ENCODE measurements at places on chromosomes 12 and 14.
A peak's percentile ranks its signal among the peaks of the same experiment; 100 is the strongest.

DNA sequence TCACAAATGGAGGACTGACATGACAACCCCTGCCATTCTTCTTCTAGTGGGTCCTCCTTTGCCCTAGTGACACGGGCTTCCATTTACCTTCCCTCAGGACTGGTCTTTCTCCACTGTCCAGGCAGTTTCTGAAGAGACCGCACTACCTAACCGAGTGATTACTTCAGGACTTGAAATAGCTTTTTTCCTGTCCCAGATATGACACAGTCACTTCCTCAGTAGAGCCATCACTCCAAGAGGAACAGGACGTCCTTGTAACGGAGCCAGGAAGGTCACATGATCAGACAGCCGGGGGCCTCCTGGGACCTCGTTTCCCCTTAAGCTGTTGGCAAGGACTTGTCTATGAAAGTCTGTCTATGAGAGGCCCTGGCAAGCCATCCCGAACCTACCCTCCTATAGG is 62.3 kb downstream of the FOS start:
- no peak for DNase-seq

DNA sequence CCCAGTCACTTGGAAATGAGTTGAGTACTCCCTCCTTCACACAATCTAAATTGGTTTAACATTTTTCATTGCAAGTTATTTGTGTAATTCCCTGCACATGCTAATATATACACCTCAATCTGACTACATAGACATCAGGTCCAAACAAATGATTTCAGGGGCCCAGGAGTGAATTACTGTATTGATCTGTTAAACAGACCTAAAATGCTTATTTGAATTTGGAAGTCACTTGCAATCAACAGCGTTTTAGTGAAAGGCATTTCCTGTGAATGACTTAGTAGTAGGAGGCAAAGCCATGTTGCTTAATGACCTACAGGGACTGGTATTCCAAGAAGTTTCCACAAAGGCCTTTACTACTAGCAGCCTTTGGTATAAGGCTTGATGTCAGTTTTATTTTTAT is 22.6 kb upstream of the SLC15A5 start:
- no peak for DNase-seq

- DNase-seq, result no peak
These were observed 84.7 kb downstream of the BMP4 start for GRCh38 chr14:53871951-53872350.

- DNase-seq, result no peak
These were observed 318.5 kb upstream of the MDGA2 start for GRCh38 chr14:47993883-47994282.

GRCh38 chr12:81588235-81589008 is 170.7 kb downstream of the PPFIA2 start:
- DNase-seq, result no peak

DNA sequence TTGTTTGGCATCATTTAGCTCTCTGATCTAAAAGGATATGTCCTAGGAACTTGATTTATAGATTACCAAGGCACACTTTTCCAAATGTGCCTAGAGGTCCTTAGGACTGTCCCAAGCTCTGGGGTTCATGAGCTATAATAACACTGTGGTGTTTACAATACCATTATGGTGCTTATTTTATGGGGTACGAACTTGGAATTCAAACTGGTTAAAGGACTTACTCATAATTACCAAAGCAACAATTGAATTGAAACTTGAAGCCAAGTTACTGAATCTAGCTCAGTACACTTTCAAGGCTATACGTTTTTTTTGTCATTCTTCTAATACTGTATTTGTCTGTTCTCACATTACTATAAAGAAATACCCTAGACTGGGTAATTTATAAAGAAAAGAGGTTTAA is 9.6 kb upstream of the TEP1 start:
- DNase-seq, result no peak

DNA sequence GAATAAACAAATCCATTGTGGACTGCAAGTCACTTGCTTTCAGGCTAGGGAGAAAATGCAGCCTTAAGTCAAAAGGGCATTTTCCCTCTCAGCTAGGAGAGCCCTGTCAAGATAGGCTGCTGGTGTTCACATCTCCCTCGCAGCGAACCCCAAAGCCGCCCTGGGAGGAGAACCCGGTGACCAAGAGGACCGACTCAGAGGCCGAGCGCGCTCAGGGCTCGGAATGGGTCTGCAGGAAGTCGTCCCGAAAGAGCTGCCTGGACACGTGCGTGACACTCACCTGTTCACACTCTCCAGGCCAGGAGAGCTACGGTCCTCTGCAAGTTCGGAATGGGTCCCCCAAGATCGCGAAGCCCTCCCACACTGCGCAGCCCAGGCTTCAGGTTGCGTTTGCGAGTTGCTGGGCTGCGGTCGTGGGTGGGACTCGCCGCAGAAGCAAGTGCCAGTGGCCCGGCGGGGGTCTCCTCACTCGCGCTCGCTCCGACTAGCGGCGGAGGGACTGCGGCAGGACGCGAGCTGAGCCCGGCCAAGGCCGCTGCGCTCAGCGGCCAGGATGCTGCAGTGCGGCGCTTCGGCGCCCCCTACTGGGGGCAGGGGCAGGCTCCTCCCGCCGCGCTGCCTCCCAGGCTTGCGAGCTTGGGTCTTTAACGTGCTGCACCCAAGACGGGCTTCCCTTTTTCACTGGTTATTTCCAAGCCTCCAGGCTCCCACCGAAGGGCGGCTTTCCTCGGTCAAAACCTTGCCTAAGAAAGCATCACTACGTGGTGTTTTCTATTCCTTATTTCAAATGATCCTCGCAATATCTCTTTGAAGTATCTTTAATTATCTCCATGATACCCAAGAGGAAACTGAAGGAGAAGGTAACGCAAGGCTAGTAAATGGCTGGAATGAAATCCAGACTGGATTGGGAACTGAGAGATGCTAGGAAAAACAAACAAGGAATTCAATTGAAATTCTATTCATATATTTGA is at the start of gene RERG:
Gene RERG (minus strand): TSS at position 503 of the 971 bp plus-strand sequence. CDS start 3,928 bp downstream, outside the sequence.
- DNase-seq, result peak; percentile 32

DNA sequence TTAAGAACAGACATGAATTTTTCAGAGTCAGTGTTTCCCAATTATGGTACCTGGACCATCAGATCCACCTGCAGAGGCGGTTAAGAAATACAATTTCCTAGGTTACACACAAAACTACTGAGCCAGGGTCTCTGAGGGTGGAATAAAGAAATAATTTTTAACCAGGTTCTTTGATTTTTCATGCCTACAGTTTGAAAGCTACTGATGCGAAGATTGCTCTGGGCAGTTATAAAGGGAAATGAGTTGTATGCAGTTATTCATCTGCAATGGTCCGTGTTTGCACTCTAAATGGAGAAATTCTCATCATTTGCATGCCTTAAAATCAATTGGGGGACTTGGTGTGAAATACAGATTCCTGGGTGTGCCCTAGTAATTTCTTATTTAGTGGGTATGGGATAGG is 89.7 kb downstream of the ERGIC2 start:
- DNase-seq, result no peak

GRCh38 chr14:38175658-38176057 is 32.0 kb upstream of the SSTR1 start:
- no peak for DNase-seq

GRCh38 chr12:79778802-79779448 is 88.2 kb upstream of the PAWR start:
- DNase-seq, result no peak

GRCh38 chr12:56385873-56386272 is 23.2 kb upstream of the APOF start:
- no peak for DNase-seq

GRCh38 chr12:71746974-71747611 is 7.6 kb upstream of the RAB21 start:
- DNase-seq, result peak; percentile 70

- DNase-seq, result no peak
These were observed 55.2 kb downstream of the PRICKLE1 start for GRCh38 chr12:42534184-42534838.

DNA sequence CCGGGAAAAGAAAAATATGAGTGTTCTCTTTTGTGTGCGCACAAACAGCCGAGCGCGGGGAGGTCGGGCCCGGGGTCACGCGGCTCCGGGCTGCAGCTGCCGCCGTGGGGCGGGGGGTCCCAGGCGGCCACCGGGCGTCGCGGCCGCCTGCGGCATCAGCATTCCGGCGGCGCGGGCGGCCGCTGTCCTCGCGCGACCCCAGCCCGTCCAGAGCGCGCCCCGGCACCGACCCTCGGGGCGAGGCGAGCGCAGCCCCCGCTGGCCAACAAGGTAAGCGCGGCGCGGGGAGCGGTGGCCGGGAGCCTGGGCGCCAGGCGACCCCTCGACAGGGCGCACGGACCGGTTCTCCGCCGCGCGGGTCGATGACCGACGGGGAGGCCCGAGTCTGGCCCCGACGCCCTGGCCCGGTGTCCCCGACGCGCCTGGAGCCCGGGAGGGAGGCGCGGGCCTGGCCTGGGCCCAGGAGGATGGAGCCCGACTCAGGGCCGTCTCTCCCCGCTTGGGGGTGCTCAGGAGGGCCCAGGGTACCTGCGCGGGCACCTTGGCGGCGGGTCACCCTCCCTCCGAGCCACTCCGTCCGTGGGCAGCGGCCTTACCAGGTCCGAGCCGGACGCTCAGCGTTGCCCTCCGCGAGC is 103.9 kb upstream of the DIO3 start:
- DNase-seq, result no peak

DNA sequence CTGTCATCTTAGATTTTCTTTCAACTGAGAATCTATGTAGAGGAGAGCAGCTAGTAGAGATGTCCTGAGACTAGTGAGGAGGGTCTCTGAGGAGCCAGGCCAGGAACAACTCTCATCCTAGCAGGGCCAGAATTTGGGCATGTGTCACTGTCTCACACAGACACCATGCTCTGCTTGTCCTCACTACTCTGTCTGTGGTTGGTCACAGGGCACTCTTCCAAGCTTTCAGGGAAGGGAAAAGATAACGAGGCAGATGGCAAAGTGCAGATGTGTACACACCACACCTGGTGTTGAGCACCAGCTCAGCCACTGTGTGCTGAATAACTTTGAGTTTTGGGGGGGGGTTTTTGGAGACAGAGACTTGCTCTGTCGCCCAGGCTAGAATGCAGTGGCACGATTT is 2.5 kb downstream of the SSPN start:
- no peak for DNase-seq

GRCh38 chr12:31259136-31259886 is 66.6 kb downstream of the SINHCAF start:
- DNase-seq, result no peak

DNA sequence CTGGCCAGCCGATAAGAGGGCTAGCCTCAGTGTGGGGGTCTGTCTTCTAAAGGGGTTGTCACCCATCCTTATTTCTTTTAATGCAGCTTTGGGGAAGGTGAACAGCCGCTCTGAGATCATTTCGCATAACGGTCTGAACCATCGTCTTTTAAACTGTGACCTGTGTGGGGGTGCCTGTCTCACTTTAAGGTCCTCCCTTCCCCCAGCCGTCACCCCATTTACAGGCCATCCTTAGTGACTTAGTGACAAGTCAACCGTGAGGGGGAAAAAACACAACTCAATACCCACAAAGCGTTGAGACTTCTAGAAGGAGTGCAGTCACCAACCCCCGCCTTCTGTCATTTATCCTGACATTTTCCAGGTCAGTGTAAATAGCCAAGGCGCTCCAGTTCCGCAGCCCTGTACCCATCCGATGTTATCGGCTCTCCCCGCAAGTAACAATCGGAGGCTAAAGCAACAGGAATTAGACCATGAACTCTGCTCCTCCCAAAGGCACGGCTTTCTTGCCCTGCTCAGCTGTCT is 505 bp upstream of the DENND5B start:
- DNase-seq, result no peak

- DNase-seq, result no peak
These were observed 33.6 kb downstream of the RPGRIP1 start for GRCh38 chr14:21313512-21313911.

DNA sequence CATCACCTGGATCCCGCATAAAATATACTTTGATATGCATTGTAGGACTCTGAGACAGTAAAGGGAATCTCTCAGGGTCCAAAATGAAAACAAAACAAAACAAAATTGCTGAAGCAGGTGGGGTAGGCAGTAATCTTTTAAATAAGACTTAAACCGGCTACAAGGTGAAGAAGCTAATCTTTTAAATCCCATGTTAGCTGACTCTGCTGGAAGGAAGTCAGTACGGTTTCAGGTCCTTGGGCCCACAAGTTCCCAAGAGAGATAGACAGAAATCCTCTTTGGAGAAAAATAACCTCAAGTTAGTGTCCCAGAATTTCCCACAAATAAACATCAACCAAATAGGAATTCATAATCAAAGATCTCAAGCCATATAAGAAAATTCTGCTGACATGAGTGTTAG is 5.0 kb upstream of the EPS8 start:
- no peak for DNase-seq

DNA sequence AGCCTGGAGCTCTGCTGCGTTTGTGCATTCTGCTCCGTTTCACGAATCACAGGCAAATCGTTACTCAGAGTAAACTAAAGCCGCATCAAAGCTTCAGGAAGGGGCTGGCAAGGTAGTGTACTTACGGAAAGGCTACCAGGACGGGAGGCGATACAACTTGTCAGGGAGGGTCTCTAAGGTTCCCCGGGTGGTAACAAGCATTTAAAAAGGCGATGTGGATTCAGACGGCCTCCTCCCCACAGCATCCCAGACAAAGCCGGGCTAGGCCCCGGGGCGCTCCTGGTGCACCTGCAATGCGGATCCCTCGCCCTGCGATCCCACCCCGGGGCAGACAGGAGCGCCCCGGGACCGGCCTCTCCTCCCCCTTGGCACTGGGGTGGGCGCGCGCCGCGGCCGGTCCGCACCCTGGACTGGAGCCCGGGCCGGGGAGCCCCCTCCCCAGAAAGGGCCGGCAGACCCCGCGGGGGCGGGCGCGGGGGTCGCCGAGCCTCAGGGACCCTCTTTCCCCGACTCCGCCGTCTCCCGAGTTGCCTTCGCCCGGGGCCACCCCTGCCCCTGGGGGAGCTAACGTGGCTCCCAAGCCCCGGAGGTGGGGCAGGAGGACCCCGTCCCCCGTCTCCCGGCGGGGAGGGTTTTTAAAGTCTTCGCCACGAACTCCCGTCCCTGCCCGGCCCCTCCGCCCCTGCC is 718 bp downstream of the CCDC92 start:
- DNase-seq, result peak; percentile 53

DNA sequence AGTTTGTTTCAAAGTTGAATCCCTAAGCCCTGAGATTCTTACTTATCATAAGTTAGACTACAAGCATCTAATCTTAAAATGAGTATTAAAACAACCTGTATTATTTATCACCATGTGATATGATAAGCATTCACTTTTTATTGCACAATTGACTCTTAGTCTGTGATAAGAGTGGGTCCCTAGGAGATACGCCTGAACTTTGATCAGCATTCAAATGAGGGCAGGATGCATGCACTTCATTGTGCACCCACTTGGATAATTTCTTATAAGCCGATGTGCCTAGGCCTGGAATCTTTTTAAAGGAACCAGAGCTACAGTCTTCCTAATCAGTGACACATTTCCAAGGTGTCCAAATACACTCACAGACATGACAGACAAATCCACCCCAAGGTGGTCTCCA is 31.4 kb upstream of the SPTLC2 start:
- no peak for DNase-seq

DNA sequence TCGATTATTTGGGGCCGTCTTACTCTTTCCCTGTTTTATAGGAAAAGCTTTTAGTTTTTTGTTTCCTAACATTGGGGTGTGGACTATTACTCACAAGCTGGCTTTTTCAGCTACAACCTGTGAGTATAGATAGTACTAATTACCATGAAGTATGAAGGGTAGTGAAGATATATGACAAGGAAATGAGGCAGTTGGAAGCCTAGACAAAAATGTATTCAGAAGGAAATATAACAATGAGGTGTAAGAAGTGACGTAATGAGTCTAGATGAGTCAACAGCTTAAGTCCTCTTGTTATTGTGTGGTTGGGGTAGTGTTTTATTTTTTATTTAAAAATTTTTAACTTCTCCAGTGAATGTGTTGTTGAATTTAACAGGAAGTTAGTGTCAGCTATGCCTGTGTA is 804.5 kb downstream of the NRXN3 start:
- no peak for DNase-seq

- no peak for DNase-seq
These were observed 117.7 kb downstream of the OTOGL start for GRCh38 chr12:80217011-80217535.

- peak; percentile 40 for DNase-seq
These were observed 1.0 kb downstream of the DGKA start for GRCh38 chr12:55931780-55932550.

Measured in NCI-H2081 (cell line).